ENCODE measurements at places on chromosomes 7 and 10.

DNA sequence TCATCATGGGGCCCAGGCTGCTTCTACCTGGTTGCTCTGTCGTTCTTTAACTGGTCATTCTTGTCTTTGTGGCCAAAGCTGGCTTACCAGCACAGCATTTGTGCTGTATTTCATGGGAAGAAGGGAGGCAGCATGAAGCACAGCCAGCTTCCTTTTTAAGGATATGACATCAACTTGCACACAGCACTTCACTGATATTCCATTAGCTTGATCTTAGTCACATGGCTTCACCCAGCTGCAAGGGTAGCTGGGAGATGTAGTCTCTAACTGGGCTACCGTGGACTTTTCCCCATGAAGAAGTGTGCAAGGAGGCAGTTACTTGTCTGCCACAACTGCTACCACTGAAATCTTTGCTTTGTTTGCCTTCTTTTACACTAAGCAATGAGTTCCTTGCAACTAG, 525.2 kb downstream of the LRMDA start:
- DNase-seq: peak; percentile 36

DNA sequence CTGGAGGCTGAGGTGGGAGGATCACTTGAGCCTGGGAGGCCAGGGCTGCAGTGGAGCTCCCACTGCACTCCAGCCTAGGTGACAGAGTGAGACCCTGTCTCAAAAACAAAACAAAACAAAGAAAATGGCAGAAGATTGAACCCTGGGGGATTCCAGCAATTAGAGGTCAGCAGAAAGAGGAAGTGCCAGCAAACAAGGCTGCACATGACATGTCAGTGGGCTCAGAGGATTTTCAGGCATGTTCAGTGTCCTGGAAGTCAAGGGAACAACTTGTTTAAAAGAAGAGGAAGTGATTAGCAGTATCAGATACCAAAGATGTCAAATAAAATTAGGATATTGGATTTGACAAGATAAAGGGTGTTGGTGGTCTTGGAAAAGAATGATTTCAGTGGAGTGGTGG, 32.3 kb downstream of the RAB18 start:
- no peak for DNase-seq

- no peak for DNase-seq
These were observed 302.0 kb downstream of the TFEC start for GRCh38 chr7:115728518-115728917.

DNA sequence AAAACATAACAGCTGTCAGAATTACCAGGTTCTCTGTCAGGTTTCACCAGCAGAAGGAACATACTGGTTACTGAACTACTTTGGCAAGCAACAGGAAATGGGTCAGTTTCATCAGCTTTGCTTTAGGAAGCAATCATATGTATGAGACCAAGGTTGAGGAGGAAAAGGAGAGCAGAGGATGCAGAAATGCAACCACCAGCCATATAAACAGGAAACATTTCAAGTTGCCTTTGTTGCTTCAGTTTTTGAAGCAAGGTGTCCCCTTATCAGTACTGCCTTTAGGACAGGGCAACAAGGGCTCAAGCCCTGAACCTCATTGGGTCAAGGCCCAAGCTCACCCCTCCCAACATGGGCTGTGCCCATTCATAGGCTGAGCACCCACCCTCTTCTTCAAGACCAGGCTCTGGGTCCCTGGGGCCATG, 10.2 kb downstream of the HIPK2 start:
- no peak for DNase-seq

DNA sequence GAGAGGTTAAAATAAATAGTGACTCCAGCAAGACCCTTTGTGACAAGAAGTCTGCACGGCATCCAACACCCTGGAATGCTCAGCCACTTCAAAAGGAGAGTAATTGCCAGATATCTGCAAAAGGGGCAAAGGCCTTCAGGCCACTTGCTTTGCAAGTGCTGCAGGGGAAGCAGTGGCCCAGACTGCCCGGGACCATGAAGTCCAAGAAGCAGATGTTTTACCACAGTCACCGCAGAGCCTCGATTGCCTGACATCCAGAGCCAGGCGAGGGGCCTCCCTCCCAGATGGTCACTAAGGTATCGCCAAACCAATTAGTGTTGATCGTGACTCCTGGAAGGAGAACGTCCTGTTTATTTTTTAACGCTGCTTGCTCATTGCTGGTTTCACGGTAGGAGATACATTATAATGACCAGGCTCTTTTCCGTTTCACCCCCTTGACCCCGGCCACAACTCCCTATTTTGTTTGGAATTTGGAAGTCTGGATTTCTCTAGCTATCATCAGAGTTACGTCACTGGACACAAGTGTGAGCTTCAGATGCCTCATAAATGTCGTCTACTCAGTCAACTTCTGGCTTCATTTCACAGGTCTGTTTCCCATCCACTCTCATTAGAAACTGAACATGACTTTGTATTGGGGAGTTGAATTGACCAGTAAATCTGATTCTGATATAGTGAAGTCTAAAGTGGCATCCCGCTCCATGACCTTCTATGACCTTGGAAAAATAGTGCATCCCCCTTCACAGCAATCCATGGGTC, 276.2 kb downstream of the WDR11 start:
- DNase-seq: no peak

DNA sequence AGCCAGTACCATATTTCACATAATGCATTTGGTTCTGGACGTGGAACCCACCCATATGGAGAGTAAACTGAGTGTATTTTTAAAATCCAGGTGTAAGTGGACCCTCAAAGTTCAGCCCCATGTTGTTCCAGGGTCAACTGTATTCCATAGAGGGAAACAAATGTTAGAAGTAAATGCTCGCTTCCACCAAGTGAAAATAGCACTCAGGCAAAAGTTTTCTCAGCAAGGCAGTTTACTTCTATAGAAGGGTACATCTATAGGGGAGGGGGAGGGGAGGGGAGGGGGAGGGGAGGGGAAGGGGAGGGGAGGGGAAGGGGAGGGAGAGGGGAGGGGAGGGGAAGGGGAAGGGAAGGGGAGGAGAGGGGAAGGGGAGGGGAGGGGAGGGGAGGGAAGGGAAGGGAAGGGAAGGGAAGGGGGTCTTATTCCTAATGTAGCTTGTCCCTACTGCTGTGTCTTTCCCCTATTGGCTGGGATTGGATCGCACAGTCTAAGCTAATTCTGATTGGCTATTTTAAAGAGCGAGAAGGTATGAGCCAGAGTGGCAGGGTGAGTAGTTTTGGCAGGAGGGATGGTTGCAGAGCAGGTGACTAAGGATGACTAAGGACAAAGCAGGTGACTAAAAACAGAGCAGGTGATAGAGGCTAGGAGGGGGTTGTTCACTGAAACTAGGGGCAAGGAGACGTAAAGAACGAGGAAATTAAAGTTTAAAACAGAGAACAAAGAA, 29.1 kb downstream of the GARIN1A start:
- no peak for DNase-seq

DNA sequence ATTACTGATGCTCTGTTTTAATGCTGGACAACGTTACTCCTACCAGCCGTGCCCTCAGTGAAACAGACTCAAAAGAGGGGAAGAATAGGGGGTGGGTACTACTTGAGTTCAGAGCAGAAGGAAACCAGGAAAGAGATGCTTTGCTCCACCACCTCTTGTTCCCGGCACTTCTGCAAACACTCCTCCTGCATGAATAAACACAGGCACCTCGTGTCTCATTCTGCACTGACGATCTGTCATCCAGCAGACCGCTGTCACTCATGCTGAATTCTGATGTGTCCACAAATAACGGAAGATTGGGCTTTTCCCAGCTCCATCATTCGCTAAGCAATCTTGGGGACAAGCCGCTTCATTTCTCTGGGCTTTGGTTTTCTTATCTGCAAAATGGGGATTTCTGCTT, 26.7 kb downstream of the YWHAG start:
- DNase-seq: no peak

DNA sequence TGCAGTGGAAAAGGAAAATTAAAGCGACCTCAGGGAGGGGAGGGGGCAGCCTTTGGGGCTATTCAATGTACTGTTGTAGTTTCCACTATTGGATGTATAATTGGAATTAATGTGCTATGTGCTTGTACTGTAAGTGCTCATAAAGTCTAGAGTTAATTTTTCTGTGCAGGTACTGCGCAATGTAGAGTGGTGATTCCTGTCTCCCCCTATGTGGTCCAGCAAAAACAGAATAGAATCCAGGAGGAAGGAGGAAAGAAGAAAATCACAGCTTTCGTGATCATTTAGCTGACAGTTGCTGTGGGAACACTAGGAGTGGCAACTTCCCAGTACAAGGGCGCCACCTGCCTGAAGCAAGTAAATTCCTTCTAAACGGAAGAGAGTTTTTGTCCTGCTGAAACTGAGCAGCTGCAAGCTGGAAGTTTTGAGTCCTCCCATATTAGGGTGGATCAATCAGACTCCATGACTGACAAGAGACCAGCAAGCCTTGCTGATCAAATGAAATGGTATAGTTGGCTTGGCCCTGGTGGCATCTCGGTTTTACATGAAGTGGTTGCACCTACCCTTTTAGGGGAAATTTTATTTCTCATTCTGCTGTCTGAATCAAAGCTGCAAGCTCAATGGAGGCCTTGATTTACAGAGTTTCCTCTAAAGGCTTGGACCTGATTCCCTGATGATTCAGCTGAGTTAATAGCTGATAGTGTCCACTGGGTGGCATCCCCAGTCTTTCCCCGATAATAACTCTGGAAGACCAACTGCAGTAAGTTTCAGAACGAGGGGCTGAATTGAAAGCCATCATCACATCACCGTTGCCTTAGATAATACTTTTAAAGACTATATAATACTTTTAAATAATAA, 299.8 kb downstream of the HGF start:
- DNase-seq: peak; percentile 63

GRCh38 chr10:1287971-1288401, 231.8 kb downstream of the WDR37 start:
- DNase-seq: no peak

DNA sequence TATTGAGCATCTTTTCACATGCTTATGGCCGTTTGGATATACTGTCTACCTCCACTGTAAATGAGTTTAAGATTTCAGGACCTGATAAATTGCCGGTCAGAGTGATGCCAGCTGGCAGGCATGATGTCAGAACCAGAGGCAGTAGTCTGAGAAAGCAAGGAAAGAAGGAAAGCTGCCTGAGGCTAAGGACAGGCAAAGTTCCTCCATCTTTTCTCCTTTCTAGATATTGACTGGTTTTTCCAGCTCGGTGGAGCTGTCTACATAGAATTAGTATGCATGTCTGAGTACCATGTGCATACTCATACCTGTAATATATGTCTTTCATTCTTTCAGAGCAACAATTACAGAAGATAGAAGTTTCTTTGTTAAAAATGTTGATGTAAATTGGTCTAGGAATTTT, 52.3 kb downstream of the CDCA7L start:
- no peak for DNase-seq

DNA sequence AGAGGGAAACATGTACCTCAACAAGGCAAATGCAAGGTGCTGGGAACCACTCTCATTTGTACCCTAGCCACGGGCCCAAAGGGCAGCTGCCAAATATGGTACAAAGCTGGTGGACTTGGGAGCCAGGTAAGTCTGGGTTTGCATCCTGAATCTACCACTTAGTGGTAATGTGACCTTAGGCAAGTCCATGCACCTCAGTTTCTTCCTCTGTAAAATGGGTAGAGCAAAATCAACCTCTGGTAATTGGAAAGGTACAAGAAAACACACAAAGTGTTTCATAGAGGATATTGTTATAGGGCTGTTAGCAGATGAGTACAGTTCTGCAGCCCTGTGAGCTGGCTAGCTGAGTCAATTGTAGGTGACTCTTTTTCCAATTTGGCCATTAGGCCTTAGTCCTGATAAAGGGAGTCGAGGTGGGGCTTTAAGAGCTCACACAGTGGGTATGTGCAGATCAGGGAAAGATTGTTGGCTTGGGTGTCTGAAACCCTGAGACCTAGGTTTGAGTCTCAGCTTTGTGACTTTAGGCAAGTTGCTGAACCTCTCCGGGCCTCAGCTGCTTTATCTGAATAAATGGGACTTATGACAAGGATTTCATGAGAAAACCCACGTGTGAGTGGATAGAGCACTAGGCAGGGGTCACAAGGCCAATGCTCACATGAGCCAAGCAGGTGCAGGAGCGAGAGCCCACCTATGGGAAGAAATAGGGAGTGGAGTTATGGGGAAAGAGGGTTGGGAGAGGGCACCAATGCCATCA, 121.3 kb upstream of the GDF10 start:
- no peak for DNase-seq

- no peak for DNase-seq
These were observed 61.8 kb downstream of the NEBL start for GRCh38 chr10:20835335-20835734.

DNA sequence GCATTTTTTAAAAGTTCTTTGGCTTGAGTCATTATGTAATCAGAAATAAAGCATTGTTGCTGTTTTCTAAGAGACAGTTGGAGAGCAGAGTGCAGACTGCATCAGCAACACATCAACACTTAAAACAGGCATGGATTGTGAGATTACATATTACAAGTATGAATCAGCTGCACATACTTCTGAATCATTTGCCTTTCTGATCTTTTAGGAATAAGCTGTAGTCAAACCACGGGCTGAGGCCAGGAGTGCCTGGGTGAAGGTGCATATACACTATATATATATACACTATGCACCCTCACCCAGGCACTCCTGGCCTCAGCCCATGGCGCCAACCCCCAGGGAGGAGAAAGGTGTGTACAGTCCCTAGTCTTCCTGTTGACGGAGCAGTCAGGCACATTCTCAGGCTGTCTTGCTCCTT, 52.4 kb upstream of the DLX6 start:
- peak; percentile 75 for DNase-seq

DNA sequence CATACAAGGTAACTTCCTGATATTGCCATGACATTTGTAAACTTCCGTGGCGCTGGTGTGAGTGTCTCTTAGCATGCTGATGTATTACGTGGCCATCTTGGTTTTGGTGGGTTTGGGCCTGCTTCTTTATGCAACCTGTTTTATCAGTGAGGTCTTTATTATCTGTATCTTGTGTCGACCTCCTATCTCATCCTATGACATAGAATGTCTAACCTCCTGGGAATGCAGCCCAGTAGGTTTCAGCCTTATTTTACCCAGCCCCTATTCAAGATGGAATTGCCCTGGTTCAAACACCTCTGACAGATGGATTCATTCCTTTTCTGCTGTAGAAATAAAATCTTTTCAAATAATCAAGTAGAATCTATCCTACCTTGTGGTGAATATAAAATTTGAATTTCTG, 23.0 kb upstream of the GPR141 start:
- no peak for DNase-seq

GRCh38 chr10:20714518-20714917, 182.6 kb downstream of the NEBL start:
- DNase-seq: no peak

DNA sequence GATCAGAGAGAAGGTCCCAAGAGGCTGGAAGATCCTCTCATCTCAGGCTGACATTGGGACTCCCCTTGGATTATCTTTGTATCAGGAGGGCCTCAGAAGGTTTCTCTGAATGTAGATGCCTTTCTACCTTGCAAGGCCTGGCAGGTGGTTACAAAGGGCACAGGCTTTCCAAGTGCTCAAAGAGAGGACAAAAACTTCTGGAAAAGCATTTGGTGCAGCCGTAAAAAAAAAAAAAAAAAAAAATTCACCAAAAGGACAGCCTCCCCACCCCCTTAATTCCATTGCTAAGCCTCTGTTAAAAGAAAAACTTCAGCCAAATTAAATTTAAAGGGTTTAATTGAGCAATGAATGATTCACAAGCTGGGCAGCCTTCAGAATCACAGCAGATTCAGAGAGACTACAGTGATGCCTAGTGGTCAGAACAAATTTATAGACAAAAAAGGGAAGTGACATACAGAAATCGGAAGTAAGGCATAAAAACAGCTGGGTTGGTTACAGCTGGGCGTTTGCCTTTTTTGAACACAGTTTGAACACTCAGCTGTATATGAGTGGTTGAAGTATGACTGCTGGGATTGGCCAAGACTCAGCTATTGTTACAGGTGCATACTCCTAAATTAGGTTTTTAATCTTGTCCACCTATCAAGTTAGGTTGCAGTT, 42.5 kb upstream of the LRGUK start:
- no peak for DNase-seq

- DNase-seq: no peak
These were observed 223.6 kb downstream of the RELN start for GRCh38 chr7:103765901-103766300.

All from fibroblast of skin of back (primary cell).